ENCODE measurements at places on chromosomes 12 and 14.
A peak's percentile ranks its signal among the peaks of the same experiment; 100 is the strongest.

DNA sequence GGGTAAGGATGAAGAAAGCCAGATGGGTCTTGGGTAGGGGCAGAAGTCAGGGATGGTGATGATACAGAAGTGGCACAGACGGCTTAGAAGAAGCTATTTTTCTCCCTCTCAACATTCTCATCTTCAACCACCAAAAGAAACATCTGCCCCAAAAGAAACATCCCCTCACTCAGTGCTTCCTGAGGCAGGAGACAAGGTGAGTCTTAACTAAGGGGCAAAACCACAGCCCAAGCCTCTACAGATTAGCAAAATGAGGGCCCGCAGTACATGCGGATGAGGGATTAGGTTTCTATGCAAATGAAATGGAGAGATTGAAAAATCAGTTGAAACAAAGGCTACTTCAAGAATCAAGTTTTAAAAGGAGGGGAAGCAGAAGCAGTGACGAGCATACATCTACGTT, 241.3 kb upstream of the CCDC196 start:
- no peak for DNase-seq

GRCh38 chr12:120856980-120857379, 47.2 kb downstream of the SPPL3 start:
- no peak for DNase-seq

DNA sequence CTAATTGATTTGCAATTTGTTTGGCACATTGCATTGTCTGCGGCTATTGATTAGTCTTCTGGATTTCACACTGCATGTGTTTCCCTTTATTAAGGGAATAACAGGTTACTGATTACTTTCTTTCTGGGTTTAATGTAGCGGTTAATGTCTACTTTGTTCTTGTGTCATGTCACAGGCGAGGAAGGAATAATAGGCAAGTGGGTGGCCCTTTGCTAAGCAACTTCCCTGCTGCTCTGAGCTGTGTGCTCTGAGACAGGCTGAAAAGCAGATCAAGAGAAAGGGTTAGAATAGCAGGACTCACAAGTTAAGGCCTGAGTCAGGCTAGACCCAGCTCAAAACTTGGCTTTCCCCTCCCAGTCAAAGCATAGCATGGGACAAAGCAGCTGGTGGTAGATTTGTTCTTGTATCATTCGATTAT, 77.2 kb downstream of the NKX2-1 start:
- DNase-seq, result no peak

GRCh38 chr12:131583090-131583712, 127.7 kb upstream of the SFSWAP start:
- DNase-seq, result no peak

GRCh38 chr14:71362920-71363584, 455.8 kb downstream of the PCNX1 start:
- no peak for DNase-seq

- DNase-seq, result no peak
Measured at GRCh38 chr12:108856170-108856427, 1.3 kb downstream of the SSH1 start.

DNA sequence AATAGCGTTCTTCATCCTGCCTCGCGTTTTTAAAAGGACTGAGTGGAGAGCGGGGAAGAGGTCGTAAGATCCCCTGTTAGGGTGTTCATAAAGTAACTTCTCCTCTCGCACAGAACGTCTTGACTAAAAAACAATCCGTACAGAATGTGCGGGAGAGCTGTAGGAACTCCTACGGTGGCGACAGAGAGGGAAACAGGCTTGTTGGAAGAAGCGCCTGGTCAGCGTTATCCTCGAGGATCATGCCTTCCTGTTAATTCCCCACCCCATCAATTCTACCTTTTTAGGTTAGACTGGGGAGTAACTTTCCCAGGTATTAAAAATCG, 399 bp upstream of the WASHC4 start:
- DNase-seq, result peak; percentile 55

- no peak for DNase-seq
Measured at GRCh38 chr12:111606767-111607230, 7.7 kb upstream of the ATXN2 start.

- DNase-seq, result no peak
Measured at GRCh38 chr12:124088217-124088907, 115.3 kb downstream of the ZNF664 start.

DNA sequence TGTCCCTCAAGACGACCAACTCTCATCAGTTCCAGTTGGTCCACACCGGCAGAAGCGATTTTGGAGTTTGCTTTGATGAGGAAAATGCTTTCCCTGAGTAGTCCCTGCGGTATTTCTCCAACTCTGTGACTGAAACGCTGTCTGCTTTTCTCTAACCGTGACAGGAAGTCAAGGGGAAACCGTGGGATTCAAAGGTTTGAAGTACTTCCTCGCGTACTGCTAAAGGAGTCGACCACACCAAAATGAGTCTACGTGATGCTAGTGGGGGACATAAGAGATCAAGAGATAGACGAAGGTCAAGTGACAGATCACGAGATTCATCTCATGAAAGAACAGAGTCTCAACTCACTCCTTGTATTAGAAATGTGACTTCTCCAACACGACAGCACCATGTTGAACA, 28.6 kb downstream of the KRT76 start:
- DNase-seq, result no peak

- no peak for DNase-seq
Measured at GRCh38 chr14:72928872-72929271, 2.6 kb downstream of the DCAF4 start.

- no peak for DNase-seq
Measured at GRCh38 chr14:24761141-24761540, 127.2 kb upstream of the GZMB start.

DNA sequence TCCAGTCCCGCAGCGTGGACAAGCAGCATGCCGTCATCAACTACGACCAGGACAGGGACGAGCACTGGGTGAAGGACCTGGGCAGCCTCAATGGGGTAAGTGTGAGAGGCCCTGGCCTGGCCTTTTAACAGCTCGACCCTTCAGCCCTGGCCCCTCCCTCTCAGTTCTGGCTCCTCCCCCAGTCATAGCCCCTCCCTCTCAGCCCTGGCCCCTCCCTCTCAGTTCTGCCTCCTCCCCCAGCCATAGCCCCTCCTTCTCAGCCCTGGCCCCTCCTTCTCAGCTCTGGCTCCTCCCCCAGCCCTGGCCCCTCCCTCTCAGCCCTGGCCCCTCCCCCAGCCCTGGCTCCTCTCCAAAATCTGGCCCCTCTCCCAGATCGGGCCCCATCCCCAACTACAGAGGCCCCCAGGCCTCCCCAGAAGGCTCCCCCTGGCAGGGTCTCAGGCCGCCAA, 11.2 kb downstream of the CEP170B start:
- peak; percentile 36 for DNase-seq

- DNase-seq, result no peak
Measured at GRCh38 chr12:28937196-28937595, 211.9 kb upstream of the FAR2 start.

DNA sequence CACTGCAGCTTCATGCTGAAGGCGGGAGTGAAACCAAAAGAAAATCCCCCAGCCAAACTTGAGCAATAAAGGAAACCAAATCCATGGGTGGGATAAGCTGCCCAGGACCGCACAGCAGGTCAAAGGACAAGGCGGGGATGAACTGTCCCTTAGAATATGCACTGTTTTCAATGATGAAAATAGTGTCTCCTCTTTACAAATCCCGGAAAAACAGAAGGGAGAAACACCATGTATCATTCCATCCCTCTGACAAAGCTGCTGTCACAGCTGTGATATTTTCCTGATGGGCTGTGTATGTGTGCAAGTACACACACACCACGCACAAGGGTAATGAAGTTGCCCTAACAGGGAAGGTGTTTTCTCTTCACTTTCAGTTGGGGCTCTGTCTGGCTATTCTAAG, 70.3 kb downstream of the ACTN1 start:
- DNase-seq, result no peak

DNA sequence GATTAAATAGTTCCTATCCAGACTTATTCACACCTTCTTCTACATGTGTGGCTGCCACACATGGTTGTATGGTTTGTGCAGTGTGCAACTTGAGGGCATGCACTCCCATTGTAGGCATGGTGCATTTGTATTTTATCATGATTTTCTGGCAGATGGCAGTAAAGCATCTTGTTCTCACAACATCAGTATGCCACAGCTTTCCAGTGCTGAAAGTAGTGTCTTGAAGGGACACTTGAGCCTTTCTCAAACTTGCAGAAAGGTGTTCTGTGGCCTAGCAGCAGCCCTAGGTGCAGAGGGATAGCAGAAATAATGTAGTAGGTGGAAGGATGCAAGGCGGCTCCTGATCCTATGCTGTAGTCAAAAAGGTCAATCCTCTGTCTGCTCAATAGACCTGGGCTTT, 72.9 kb downstream of the LMNTD1 start:
- DNase-seq, result no peak

GRCh38 chr12:42094277-42094676, 50.4 kb downstream of the GXYLT1 start:
- no peak for DNase-seq

DNA sequence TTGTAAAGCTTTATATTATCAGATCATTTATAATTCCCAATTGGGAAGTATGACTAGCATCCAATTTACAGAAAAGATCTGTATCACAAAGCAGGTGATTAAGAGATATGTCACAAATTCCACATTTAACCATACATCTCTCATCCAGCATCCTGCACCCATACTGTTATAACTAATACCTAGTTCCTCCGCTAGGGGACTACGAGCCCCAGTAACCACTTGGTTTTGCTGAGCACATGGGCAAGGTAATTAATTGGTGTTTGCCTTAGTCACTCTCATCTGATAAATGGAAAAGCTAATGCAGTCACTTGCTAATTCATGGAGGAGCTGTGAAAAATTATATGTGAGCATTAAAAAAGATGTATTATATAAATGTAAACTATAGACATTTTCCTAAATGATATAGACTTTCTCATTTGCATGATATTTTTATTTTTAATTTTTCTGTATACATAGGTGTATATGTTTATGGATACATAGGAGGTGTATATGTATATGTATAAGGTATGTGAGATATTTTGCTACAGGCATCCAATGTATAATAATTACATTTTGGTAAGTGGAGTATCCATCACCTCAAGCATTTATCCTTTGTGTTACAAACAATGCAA, 1031.8 kb downstream of the GALC start:
- DNase-seq, result peak; percentile 11

DNA sequence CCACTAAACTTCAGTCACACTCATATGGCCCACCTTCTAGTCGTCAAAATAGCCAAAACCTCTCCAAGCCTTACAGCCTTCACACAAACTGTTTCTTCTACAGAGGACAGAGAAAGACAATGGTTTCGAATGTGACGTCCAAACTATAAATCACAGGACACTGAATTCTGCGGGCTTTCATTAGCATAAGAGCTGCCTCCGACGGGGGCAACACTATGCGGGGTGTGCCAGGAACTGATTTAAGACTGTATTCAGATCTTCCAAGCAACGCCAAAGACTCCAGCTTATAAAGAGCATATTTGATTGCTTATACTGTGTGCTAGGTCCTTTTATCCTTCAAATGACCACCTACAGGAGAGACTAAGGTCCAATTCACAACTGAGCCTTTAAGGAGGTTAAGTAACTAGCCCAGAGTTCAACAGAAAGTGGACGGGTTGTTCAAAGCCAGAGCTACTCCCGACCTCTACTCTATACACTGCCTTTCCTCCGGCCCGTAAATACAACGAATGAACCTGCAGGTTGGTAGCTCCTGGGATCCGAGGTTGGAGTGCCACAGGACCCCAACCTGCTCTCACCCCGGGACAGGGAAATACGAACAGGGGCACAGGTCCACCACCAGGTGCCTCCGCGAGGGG, 575 bp downstream of the L2HGDH start:
- no peak for DNase-seq

DNA sequence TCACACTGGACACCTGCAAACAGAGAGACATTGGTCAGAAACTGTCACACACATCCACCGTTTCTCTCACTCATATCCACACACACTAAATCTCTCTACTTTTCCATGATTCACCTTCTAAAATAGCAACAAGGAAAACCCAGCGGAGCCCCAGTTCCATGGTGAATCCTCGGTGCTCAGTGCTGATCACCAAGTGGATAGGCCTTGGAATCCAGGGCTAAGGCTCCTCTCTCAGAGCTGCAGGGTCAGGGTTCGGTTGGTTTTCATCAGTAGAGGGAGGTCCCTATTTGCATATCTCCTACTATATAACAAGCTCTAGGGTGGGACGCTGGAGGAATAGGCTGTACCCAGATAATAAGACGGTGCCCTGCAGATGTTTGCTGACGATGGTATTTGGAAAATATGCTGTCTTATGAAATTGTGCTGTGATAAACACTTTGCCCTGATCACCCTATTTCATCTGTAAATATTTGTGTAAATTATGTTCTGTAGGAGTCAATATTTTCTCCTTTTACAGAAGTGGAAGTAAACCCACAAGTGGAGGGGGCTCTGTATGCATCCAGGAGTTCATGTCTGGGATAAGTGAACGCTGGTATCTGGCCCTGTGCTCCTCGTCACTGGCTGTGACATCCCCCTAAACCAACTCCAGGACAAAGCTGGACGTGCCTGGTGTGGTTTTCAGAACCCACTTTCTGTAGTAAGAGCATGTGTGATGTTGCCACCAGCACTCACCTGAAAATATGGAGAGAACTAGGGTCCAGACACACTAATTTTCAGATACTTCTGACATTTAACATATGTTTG, 709.2 kb downstream of the TMEM121 start:
- DNase-seq, result no peak

GRCh38 chr12:115308918-115309317, 624.9 kb upstream of the TBX3 start:
- no peak for DNase-seq

- DNase-seq, result no peak
Measured at GRCh38 chr12:116651089-116651488, 86.8 kb downstream of the SPRING1 start.

- DNase-seq, result no peak
Measured at GRCh38 chr14:71400871-71401321, 493.6 kb downstream of the PCNX1 start.

GRCh38 chr12:34396861-34397590, 374.7 kb downstream of the ALG10 start:
- no peak for DNase-seq

GRCh38 chr12:118073768-118074167, 12.8 kb upstream of the WSB2 start:
- DNase-seq, result no peak

DNA sequence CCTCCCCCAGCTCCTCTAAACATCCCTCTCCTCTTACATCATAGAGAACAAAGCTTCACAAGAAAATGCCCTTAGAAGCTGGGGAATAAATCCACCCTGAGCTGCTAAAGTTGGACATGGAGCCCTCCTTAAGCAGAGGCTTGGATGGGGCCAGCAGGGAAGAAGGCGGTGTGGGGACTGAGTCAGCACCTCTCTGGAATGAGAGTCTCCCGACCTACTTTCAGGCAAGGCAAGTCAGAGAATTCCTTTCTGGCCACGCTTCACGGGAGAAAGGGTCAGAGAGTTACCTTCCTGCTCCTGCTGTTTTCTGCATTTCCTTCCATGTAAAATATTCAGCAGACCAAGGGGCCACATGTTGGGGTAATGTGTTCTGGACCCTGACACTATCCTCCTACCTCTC, 113.3 kb upstream of the PRB2 start:
- no peak for DNase-seq

- DNase-seq, result no peak
Measured at GRCh38 chr14:96189281-96189711, 15.3 kb upstream of the BDKRB2 start.

DNA sequence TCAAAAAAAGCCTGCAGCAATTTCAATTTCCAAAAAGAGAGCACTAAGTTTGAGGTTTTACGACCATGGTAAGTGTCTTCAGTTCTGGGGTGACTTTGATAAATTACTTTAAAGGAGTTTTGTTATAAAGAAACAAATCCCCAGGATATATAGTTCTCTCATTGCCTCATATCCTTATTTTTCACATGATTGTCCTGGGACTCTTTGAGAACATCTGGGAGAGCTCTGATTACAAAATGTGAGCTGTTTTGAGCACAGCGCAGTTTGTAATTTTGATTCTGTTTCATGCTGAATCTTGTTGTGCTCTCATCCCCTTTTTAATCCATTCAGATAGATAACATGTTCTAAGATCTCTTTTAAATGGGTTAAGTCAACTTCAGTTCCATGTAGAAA, 67.7 kb upstream of the DCN start:
- DNase-seq, result no peak
